ENCODE measurements at places on chromosomes 4 and X.

GRCh38 chr4:37758226-37758625 lies 68.3 kb upstream of the PGM2 start:
- DNase-seq: no peak

DNA sequence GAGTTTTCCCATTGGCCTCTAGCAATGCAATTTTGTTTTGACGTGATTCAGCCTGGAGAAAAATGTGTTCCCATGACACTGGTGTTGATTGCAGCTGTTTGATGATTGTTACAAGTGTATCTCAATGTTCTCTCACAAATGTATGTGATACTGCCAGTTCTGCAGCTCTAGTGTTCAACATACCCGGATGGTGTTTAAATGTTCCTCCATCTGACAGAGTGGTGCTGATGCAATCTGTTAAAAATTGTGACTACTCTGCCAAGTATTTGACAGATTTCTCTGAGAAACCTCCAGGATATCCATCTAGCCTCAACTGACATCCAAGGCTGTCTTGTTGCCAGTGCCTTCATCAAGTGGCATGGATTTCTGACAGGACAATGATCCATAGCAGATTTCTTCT lies 657.2 kb upstream of the DIAPH2 start:
- DNase-seq: no peak

- no peak for DNase-seq
Measured at GRCh38 chr4:93743022-93743421, 85.5 kb upstream of the ATOH1 start.

DNA sequence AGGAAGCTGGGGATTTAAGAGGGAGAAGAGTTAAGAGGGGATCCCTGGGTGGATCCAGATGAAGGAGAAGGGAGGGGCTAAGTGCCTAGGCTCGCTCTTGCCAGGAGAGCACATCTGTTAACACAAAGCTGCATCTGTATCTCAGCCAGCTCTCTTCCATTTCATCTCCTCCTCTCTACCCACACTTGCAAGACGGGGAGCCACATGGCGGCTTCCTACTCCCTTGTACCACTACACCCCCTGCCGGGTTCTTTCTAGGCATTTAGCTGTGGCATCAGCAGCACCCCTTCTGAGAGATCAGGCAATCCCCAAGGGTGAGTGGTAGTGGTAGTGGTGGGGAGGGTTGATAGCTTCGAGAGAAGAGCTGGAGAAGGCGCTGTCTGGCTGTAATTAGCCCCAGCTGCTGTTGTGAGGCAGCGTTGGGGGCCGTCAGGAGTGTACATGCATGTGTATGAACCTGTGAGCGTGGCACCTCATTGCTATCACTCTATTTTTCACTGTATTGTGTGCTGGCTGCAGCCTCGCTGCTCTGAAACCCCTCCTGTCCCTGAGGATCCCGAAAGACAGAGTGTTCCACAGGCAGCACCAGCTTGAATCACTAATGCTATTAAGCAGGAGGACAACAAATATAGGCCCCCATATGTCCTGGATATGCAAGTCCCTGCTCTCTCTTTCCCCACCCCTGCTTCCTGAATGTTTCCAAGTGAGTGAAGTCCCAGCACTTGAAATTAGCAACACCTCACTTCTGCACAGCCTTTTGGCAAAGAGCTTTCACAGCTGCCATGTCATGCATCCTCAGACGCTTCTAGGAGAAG lies 73.7 kb downstream of the RTL9 start:
- no peak for DNase-seq

DNA sequence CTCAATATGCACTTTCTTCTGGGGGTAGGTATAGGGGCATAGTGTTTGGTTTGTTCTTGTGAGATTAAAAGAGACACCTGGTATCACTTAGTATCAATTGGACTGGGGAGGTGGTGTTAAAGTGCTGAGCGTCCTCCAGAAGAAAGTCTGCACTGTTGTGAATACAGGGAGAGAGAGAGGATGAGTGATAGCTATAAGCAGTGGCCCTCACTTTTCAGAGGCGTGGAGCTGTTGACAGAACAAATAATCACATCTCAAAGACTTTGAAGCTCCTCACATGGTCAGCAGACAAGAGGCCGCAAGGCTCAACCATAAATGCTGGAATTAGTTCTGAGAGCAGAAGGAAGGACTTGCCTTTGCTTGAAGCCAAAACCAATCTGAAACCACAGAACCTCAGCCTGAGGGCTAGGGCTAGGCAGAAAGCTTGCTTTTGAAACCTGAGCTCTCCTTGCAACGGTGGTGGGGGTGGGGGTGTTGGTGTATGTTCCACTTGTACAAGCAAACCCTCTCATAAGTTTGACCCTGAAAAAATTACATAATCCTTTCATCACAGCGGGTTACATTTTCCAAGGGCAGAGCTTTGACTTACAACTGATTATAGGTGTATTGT lies 123.2 kb upstream of the SCML1 start:
- no peak for DNase-seq

DNA sequence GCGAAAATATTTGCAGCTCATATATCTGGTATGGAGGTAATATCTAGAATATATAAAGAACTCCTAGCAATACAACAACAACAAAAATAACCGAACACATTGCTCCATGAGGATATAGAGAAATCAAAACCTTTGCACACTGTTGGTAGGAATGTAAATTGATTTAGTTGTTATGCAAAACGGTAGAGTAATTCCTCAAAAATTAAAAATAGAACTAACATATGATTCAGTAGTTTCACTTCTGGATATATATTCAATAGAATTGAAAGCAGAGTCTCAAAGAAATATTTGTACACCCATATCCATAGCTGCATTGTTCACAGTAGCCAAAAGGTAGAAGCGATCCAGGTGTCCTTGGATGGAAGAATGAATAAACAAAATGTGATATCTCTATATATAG lies 203.0 kb upstream of the CNKSR2 start:
- DNase-seq: no peak

GRCh38 chr4:3112609-3113469 lies 38.4 kb downstream of the HTT start:
- DNase-seq: no peak

DNA sequence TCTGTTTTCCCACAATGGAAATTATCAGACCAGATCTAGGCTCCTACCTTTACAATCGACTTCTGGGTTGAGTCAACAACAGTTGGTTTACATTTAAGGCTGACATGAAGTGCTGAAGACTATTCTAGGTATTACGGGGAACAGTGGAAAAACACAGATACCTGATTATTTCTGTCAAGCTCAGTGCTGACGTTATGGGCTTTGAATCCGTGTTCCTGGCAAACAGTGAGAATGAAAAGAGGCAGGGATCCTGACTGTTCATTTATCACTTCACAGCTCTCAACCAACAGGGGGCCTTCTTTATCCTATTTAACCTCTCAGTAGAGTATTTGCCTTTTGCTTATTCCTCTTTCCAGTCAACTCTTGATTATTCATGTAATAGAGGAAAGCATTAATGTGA lies 43.1 kb downstream of the TMEM164 start:
- no peak for DNase-seq

DNA sequence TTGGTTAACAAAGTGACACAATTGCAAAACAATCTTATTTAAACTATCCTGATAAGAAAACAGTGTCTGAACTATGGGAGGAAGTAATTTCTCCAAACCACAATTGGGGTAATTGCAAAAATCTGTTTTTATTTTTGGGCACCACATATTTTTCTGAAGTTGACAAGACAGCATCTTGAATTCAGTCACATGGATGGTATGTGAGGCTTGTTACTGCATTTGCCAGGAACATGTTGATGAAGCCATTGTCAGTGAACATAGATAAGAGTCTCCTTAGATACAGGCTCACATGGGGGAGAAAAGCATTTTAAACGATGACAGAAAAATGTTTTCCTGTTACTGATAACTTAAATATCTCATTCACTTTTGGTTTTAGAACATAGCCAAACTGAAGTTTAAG lies 5.5 kb upstream of the USP53 start:
- no peak for DNase-seq

DNA sequence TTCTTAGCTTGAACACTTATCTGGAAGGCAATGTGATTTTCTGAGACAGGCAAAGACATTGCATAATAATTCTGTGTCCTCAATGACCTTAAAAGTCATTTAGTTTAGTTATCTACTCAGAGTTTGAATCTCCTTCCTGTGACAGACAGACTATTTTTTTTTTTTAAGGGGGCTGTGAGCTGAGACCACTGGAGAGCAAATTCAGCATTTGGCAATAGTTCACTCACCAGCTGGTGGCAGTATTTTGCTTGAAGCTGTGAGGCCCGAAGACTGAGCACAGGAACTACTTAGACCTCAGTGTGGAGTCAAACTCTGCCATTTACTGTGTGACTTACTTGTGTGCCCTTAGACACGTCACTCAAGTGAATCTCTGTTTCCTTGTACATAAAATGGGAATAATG lies 22.9 kb upstream of the CPE start:
- peak; percentile 21 for DNase-seq

- DNase-seq: no peak
Measured at GRCh38 chrX:17818726-17819125, 42.4 kb downstream of the RAI2 start.

GRCh38 chr4:18798123-18798522 lies 776.6 kb upstream of the LCORL start:
- no peak for DNase-seq

DNA sequence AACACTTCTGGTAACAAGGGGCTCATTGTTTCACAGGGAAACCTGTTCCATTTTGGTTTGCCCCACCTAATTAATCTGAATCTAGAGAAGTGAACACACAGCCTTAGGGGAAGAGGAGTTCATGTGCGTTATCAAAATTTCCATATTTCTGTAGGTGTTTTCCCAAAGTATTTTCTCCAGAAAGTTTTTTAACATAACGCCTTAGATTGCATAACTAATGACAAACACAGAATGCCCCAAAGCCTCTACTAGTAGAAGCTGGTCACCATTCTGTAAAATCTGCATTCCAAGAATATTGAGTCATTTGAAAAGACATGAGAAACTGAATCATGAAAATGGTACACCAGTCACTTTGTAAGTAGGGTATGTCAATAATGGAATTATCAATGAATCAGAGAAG lies 41.1 kb downstream of the IL13RA2 start:
- DNase-seq: no peak

DNA sequence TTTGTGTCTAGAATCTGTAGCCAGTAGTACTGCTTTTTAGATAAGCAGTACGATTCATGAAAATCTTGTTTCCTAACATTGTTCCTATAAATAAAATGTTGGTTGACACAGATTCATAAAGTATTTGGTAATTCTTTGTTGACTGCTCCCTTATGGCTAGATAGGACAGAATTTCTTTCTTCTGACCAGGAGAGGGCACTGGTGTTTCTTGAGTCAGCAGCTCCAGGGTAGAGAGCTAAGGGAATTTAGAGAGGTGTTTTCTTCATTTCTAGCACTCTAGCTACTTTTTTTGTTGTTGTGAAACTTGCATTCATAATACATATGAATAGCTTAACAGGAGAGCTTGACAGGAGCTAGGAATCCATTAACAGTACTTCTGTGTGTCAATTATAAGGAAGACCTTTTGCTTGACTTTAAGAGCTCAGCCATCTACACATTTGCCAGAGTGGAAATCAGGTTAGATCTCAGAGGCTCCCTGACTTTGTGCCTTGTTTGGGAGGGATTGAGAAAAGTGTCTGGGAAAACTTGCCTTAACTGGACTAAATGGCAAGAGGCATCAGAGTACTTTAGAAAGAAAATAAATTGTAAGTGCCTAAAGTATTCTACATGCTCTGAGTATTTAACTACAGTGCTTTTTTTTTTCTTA lies 756.1 kb downstream of the SH3BGRL start:
- peak; percentile 0 for DNase-seq

DNA sequence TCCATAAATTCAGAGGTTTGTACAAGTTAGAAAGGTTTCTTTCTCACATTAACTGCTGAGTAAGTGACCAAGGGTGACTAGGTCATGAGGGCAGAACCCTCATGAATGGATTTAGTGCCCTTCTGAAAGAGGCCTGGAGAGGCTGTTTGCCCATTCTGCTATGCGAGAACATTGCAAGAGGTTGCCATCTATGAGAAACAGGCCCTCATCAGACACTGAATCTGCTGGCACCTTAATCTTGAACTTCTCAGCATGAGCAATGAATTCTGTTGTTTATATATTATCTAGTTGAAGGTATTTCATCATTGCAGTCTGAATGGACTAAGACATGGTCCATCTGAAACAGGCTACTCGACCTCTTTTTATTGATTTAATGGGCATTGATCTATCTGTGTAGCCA lies 96.2 kb upstream of the GPRIN3 start:
- DNase-seq: no peak
